ENCODE measurements at places on chromosomes 1 and 21.

GRCh38 chr1:42723511-42723910 is 16.5 kb downstream of the CLDN19 start:
- DNase-seq: no peak

DNA sequence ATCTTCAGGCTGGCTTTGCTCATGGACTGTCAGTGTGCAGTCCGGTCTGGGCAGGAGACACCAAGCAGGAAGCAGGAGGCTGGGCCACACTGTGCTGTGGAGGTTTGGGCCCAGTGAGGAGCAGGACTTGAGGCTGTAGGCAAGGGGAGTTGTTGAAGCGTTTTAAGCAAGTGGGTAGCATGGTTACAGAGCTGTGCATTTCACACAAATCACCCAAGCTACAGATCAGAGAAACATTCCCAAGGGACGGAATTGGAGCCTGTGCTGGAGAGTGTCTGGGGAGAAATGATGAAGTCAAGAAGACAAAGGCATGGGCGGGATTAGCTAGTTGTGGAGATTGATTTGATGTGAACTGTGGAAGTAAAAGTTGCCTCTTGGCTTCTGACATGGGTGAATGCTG is 60.9 kb downstream of the KIF21B start:
- no peak for DNase-seq

DNA sequence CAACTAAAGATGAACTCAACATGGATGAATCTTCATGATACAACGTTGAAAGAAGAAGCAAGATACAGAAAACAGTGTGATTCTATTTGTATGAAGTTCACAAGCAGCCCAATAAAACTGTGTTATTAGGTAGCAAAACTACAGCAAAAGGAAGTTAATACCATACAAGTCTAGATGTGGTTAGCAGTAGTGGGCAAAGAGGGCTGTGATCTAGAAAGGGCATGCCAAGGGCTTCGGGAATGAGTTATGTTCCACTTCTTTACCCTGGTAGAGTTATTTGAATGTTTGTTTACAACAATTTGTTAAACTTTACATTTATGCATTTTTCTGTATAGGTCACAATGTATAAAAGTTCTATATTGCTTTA is 9.2 kb downstream of the TNFRSF9 start:
- no peak for DNase-seq

- DNase-seq: no peak
Measured at GRCh38 chr1:3891329-3891865, 8.7 kb downstream of the C1orf174 start.

DNA sequence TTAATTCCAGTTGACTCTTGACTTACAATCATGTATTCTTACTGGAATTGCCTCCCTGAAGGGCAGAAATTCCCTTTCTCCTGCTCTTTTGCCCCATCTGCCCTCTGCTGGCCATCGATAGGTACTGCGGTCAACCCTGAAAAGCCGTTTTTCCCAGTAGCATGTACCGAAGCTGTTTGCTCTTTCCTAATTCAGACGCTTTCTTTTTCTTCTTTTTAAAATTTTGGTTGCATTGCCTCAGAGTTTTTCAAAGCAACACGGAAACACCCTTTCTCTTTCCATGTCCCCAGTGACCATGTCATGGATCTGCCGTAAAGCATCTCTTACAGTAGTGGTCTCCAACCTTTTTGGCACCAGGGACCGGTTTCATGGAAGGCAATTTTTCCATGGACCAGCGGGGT is 164.2 kb upstream of the C1orf21 start:
- DNase-seq: peak; percentile 15

- DNase-seq: no peak
Measured at GRCh38 chr1:81053826-81054225, 746.9 kb upstream of the ADGRL2 start.

- DNase-seq: no peak
Measured at GRCh38 chr21:35328856-35329455, 279.9 kb upstream of the RUNX1 start.

- no peak for DNase-seq
Measured at GRCh38 chr1:174023440-174023839, 1.3 kb upstream of the RC3H1 start.

- DNase-seq: no peak
Measured at GRCh38 chr21:42841156-42841915, 38.0 kb downstream of the WDR4 start.

DNA sequence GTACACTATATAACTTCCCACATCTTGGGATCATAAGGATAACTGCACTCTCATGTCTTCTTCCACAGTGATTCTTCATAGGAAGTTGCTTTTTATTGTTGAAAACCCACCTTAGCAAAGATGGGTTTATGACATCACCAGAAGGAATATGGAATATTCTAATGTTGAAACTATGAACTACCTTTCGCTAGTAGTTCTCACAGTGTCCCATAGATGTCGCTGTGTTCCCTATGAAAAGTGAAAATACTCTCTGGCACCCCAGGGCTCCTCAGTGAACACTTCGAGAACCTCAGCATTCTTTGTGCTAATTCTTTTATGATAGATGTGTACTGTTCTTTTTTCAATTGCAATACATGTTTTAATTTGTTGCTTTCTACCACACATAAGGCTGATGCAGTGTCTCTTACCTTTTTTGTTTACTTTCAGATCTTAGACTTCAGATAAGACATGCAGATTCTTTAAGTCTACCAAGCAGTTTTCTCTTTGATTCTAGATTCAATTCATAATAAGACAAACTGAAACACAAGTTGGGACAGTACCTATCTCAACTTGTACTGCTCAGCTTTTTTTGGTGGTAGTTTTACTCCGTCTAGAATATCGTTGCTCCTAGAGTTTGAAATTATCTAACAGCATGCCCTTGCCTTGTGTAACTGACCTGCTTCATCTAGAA is 90.8 kb downstream of the GTF2B start:
- no peak for DNase-seq

DNA sequence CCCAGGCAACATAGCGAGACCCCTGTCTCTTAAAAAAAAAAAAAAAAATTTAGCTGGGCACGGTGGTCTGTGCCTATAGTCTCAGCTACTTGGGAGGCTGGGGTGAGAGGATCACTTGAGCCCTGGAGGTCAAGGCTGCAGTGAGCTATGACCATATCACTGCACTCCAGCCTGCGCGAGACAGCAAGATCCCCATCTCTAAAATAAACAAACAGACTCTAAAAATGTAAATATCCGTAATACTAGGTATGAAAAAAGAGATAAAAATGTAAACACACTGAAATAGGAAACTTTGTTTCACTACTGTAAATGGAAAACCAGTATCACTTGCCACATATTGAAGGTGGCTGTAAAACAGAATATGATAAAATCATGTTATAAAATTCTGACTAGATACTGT is 17.2 kb downstream of the ADAR start:
- DNase-seq: no peak

DNA sequence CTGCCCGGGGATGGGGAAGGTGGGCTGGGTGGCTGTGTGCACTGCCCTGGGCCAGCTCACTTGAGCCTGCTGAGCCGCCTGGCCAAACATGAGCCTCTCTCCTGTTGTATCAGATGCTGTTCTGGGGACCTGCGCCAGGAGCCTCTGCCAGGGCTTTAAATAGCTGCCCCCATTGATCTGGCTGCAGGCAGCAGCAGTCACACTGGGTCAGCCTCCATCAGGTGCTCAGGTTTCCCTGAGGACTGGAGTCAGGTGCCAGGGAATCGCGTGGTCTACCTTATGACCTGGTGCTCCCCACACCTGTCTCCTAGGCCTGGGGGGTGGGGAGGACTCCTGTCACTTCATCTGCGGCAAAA is 700 bp upstream of the CCDC28B start:
- no peak for DNase-seq

GRCh38 chr1:237670302-237670701 is 220.4 kb downstream of the ZP4 start:
- no peak for DNase-seq

GRCh38 chr1:106232128-106232527 is 824.3 kb upstream of the PRMT6 start:
- DNase-seq: no peak

GRCh38 chr1:226082959-226083301 is 20.4 kb downstream of the H3-3A start:
- DNase-seq: no peak

- no peak for DNase-seq
Measured at GRCh38 chr1:11399250-11399649, 79.7 kb upstream of the DISP3 start.

DNA sequence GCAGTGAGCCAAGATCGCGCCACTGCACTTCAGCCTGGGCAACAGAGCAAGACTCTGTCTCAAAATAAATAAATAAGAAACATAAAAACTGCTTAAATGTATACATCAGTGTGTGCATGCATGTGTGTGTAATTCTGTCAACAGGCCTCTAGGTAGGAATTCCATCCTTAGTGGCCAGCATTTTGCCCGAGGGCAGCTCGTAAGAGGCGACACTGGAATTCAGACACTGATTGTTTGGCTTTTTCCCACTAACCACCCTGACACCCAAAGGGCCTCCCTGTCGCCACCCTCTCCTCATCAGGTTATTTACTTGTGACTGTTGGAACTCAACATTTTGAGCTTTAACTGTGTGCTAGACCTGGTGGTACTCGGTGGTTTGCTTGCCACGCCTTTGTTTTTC is 64.0 kb upstream of the KIF1B start:
- no peak for DNase-seq

GRCh38 chr1:115666702-115667101 is 24.9 kb downstream of the VANGL1 start:
- DNase-seq: no peak

- DNase-seq: peak; percentile 61
Measured at GRCh38 chr1:67149179-67149770, 14.5 kb upstream of the C1orf141 start.

DNA sequence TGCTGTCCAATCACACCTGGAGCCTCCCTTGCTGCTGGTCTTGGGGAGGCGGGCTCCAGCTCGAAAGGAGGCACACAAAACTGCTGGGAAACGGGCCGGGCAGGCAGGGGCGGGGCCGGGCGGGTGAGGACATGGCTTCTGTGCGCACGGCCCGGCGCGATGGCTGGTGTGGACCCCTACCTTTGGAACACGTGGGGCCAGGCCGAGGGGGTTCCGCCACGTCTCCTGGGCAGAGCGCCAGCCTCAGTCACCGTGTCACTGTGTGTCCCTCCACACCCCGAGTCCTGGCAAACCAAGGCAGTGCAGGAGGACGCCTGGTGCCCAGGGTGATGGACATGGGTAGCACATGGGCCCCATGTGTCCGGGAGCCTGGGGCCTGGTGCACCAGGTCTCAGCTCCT is 42.0 kb upstream of the ADARB1 start:
- DNase-seq: no peak

GRCh38 chr1:65063025-65063424 is 85.0 kb upstream of the AK4 start:
- DNase-seq: no peak

DNA sequence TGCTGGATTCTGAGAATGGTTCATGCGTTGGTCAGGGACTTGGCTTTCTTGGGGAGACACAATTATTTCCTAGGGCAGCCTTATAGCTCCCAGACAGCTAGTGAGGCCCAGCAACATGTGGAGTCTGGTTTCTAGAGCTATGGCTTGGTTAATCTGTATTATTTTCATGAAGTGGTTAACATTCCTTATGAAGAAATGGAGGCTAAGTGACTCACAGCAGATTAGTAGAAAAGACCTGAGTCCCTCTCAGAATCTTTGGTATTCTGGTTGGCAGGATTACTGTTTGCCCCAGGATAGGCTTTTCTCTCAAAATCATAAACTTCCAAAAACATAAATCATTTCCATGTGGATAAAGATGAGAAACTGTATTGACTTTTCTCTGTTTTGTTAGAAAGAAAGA is 42.3 kb downstream of the DUSP10 start:
- peak; percentile 56 for DNase-seq

DNA sequence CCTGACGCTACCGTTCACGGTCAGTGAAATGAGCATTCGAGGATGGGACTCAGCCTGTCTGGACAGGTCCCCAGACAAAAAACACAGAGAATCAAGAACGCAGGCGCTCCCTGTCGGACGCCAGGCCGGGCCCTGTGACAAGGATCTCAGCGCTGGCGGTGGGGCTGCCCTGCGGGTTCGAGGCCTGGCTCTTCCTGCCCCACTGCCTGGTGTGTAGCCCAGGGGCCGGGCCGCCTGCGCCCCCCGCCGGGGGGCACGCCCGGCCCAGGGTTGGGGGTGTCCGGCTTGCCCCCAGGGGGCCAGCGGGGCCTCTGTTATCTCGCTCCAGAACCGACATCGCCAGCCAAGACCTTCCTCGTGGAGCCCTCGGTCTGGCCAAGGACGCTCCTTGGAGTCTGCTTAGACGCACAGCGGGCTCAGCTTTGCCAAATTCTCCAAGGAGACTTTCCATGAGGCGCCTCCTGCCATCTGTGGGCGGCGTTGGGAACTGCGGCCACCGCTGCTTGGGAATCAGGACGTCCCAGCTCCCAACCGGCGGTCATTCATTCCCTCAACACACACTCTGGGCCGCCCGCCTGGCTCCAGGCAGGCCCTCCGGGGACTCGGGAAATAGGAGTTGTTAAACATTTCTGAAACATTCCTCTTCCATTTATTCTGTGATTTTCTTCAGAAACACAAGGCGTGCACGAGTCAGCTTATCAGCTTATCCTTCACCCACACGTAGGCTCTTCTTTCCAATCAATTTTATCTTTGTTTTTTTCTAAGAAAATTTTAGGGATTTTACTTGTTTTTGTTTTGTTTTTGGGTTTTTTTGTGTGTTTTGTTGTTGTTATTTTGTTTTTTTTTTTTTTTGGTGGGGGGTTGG is 11.3 kb upstream of the RIPK4 start:
- peak; percentile 69 for DNase-seq

- no peak for DNase-seq
Measured at GRCh38 chr1:232557502-232558191, 72.3 kb downstream of the SIPA1L2 start.

DNA sequence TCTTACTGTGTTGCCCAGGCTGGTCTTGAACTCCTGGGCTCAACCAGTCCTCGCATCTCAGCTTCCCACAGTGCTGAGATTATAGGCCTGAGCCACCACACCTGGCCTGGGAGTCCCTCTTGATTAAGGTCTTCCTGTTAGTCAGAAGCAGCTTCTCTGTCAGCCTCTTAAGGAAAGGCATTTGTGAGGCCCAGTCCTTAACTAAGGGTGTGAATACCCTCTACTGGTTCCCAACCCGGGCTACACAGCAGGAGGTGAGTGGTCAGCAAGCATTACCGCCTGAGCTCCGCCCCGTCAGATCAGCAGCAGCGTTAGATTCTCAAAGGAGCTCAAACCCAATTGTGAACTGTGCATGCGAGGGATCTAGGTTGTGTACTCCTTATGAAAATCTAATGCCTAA is 117.2 kb downstream of the DYRK1A start:
- no peak for DNase-seq
